ENCODE measurements at places on chromosomes 2 and 18. TPM values are rescaled to one million over a fixed set of nuclear protein-coding genes. Genes with fewer than 3 reads are reported as not detected.

Gene CMPK2
- total RNA-seq = 0.36 TPM

Gene FAM117B
- 3.4 TPM for total RNA-seq

Gene GNLY
- total RNA-seq = not detected

Gene NOL4
- total RNA-seq = not detected

Gene CNDP1
- total RNA-seq = not detected

Gene YWHAQ
- 274 TPM for total RNA-seq

Data from smooth muscle cell of the pulmonary artery (primary cell).